ENCODE measurements at places on chromosomes 4 and X.

DNA sequence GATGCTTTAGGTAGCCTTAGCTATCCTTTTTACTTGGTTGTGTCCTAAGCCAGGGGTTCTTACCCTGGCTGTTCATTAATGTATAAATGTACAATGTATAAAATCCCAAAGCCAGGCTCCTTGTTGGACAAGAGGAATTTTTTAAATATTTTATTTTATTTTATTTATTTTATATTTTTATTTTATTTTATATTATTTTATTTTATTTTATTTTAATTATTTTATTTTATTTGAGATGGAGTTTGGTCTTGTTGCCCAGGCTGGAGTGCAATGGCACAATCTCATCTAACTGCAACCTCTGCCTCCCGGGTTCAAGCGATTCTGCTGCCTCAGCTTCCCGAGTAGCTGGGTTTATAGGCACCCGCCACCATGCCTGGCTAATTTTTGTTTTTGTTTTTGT lies 8.1 kb upstream of the SLC2A9 start:
- DNase-seq, result no peak

DNA sequence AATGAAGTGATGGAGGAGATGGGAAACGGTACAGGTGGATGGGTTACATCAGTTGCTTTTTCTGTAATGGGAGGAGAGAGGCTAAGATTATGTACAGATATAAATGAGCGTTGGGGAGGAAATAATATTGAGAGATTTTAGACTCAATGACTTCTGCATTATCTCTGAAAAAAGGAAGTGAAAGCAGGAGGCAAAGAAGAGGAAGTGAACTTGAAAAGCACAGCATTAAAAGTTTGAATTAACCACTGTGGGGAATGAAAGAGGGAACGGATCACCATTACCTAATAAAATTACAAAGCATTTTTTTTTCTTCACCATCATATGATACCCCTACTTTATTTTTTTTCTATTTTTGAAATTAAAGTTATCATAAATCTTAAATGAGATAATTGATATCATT lies 1025.5 kb downstream of the RPA4 start:
- DNase-seq, result peak; percentile 52

DNA sequence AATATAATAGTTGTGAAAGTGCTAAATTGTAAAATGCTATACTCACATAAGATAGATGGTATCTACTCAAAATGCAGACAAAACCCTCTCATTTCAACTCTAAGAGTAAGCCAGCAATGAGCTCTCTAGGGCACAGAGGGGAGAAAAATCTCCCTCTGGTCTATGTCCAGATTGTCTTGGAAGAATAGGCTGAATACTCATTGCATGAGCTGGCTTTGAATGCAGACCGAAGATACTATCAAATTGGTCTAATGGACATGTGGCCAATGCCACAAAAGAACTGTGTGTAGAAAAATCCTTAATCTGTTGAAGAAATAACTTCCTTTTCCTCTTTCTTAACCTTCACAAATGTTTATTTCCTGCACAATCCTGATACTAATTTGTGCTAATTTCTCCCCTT lies 3.5 kb downstream of the ZXDA start:
- no peak for DNase-seq

- peak; percentile 81 for DNase-seq
Measured at GRCh38 chr4:139453041-139453370, 915 bp upstream of the RAB33B start.

DNA sequence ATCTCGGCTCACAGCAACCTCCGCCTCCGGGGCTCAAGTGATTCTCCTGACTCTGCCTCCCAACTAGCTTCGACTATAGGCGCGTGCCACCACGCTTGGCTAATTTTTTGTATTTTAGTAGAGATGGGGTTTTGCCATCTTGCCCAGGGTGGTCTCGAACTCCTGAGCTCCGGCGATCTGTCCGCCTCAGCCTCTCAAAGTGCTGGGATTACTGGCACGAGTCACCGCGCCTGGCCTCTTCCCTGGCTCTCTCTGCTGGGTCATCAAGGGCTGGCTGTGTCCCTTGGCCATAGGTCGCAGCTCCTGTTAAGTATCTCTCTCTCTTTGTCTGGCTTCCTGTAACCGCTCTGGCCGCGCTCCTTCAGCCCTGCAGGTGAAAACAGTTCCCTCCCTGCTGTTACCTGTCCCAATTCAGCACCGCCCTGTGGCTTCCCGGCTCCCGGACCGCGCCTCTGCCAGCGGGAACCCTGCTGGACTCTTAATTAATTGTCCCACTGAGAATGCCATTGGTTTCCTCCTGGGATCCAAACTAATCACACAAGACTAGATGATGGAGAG lies 1.3 kb upstream of the RGS12 start:
- peak; percentile 20 for DNase-seq

- no peak for DNase-seq
Measured at GRCh38 chr4:184007891-184008290, 102.8 kb downstream of the STOX2 start.

- no peak for DNase-seq
Measured at GRCh38 chrX:55159551-55159950, 60.6 kb upstream of the PAGE5 start.

DNA sequence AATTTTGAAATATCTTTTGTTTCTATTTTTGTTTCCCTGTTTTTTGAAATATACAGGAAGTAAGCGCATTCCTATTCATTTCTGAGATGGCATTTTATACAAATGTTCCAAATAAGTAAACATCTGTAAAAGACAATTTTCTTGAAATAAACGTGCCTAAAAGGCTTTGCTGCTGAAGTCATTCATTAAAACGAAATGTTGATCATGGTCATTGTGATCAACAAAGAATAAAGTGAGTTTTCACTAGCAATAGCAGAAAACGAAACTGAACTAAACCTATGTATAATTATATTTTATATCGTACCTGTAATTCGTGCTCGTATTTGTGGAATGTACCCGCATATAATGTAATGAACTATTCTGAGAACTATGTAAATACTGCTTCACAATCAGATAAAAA lies 221.2 kb downstream of the MGST2 start:
- DNase-seq, result no peak

- no peak for DNase-seq
Measured at GRCh38 chr4:145299380-145300076, 119.1 kb upstream of the OTUD4 start.

GRCh38 chr4:105147553-105148161 lies 981 bp downstream of the TET2 start:
- peak; percentile 7 for DNase-seq

GRCh38 chr4:140103676-140104075 lies 50.3 kb downstream of the MAML3 start:
- DNase-seq, result no peak

GRCh38 chr4:10703766-10704429 lies 19.3 kb upstream of the CLNK start:
- DNase-seq, result no peak

DNA sequence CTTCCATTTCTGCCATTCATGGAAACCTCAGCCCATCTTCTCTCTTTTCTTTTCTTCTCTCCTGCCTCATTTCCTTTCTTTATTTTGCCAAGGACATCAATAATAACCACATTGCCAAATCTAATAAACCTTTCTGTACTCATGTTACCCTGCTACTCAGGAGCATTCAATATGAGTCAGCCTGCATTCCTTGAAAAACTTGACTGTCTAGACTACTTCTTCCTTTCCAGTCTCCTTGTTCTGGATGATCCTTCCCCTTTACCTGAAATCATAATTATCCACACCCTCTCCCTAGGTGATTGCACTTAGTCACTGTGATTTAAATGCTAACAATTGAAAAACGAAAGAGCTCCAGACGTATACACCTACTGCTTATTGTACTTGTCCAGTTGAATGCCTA lies 253.2 kb upstream of the CENPE start:
- DNase-seq, result no peak

DNA sequence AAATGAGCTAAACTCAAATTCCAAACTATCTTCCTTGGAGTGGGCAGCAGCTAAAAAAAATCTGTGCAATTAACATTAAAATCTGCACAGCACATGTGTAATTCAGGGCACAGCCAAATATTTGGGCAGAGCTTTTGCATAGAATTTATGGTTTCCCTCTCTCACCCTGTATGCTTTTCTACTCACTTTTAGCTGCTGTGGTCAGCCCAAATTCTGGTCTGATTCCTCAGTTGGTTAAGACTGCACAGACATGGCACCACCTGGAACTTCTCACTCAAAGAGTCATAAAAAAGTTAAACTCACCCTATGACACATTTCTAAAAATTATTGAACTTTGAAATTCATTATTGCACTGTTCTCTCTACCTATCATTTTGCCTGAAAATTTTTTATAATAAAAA lies 4.9 kb upstream of the PLK4 start:
- DNase-seq, result no peak

DNA sequence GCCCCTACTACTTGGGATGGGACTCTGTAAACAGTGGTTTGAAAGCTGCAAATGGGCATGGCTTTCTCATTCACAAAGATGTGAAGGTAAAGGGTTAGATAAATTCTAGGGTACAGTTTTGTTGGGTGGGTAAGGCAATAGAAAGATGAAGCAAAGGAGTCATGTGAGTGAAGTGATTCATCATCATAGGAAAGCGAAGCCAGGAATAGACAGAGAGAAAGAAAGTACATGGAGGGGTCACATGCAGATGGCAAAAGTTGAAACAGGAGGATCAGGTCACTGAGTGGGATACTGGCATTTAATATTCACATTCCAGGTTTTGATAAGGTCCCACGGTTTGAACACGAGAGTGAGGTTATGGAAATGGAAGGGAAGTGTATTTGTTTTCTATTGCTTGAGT lies 8.2 kb upstream of the ABCG2 start:
- no peak for DNase-seq

- no peak for DNase-seq
Measured at GRCh38 chrX:10496345-10496965, 123.9 kb downstream of the MID1 start.

DNA sequence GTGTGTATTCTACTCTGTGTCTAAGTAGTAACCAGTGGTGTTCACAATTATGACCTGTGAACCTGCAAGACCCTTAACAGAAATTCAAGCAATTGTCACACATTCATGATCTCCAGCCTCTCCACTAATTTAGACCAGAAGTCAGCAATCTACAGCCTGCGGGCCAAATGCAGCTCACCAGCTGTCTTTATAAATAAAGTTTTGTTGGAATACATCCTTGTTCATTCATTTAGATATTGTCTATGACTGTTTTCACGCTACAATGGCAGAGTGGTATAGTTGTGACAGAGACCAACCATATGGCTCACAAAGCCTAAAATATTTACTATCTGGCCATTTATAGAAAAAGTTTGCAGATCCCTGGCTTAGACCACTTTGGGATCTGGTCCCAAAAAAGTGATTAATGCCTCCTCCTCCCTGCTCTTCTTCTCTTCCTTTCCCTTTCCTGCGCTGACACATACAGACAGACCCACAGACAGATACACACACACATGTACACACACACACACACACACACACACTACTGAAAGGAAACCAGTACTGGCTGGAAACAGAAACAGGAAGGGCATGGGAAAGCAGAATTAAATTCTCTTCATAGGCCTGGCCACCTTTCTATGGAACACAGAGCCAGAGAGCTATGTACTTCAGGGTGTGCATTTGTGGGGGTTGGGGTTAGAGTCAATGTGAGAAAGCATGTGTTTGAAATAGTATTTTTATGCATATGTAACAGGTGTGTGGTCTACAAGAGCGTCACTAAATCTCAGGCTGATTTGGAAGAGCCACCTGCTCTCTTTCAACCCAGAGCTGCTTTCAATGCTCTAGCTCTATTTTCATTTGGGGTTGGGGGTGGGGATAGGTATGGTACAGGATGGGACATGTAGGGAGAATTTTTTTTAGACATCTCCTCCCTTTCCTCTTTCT lies 49.7 kb upstream of the TMEM164 start:
- DNase-seq, result no peak

- peak; percentile 9 for DNase-seq
Measured at GRCh38 chrX:111823128-111823527, 52.9 kb upstream of the TRPC5OS start.

DNA sequence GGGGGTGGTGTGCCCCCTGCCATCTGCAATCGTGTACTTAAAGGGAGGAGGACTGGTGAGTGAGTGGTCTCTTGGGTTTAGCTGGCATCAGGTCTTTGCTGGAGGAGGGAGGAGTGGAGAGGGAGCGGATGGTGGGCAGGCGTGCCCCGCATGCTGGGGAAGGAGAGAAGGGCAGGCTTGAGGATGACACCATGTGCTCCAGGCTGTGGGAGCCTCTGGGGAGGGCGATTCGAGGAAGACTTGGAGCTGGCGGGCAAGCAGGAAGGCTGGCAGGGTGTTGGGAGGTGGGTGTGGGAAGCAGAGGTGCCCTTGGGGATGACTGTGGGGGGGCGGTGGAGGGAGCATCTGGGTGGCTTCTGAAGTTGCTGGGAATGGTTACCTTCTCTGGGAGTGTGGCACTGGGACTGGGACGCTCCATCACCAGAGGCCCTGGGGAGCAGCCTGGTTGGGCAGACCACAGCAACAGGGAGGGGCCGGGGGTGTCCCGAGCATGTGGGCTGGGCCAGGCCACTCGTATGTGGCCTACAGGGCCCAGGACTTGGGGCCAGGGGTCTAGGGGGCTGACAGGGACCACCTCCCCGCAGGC lies 30.8 kb upstream of the AFAP1 start:
- no peak for DNase-seq

- no peak for DNase-seq
Measured at GRCh38 chr4:4852591-4853362, 6.7 kb upstream of the MSX1 start.

GRCh38 chr4:183618681-183619080 lies 40.3 kb downstream of the RWDD4 start:
- no peak for DNase-seq

GRCh38 chr4:111847296-111848008 lies 297.8 kb upstream of the FAM241A start:
- peak; percentile 5 for DNase-seq

- DNase-seq, result no peak
Measured at GRCh38 chrX:16819634-16820033, 33.4 kb downstream of the TXLNG start.

DNA sequence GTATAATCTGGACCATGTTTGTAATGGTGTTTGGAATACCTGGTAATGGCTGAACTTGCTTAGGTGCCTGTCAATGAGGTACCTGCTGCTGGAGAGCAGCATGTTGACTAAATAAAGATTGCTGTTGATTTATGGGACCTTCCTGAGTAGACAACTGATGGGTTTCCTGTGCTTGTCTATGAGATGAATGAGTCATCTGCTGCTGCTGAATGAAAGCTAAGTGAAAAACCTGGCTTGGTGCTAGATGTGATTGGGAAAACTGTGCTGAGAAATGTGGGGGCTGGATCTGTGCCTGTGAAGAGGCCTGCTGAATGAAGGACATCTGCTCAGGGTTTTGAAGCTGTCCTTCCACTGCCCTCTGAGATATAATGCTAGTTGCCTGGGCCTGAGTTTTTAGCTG lies 69.6 kb downstream of the WNK3 start:
- DNase-seq, result no peak

DNA sequence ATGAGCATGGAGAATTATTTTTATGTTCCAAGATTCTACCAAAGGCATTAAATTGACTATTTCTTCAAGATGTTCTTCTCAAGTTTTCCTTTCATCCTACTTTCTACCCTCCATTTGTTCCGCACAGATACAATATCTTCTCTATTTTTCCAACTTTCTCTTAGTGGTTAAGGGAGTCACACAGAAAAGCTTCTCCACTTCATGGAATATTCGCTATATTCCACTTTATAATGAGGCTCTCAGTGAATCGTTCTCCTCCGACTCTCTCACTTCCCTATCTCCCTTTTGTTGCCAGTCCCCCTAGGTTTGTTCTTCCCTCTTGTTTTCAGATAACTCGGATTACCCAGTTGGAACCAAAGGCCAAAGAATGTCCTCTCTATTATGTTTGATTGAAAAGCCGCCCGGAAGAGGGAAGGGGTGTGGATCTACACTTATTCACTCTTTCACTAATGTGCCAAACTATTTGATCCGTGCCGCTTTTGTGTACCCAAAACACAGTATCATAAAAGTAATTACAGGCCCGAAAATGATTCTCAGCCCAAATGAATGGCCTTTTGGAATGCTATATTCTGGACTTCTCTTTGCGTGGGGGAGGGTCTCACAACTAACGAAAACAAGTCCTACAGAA lies 1.2 kb downstream of the SH3D19 start:
- DNase-seq, result no peak
